ENCODE measurements at places on chromosomes 1 and 21.

DNA sequence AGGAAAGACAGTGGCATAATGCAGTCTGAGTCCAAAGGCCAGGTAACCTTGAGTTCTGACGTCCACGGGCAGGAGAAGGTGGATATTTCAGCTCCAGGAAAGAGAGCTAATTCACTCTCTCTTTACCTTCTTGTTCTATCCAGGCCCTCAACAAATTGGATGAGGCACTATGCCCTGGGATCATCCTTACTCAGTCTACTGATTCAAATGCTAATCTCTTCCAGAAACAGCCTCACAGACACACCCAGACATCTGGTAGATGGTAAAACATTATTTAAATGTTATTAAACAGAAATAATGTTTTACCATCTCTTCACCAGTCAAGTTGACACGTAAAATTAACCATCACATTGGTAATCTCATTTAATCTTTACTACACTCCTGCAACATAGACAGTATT is 73.0 kb downstream of the RBM11 start:
- DNase-seq, result no peak

DNA sequence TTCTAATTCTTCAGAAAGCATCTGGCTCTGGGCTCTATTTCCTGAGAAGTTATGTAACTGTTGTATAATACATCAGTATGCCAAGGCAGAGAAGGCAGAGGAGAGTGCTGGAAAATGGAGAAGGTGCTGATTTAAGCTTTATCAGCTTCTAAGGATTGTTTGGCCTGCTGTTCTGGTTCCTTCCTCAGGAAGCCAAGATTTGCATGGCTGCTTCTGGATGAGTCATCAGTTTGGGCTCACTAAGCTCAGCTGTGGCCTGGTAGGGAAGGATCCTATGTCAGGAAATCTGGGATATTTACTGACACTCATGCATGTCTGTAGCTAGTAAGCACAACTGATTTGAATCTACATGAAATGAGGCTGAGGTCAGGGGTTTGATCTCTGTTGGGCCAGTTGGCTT is 73.2 kb upstream of the ADGRL4 start:
- DNase-seq, result no peak

DNA sequence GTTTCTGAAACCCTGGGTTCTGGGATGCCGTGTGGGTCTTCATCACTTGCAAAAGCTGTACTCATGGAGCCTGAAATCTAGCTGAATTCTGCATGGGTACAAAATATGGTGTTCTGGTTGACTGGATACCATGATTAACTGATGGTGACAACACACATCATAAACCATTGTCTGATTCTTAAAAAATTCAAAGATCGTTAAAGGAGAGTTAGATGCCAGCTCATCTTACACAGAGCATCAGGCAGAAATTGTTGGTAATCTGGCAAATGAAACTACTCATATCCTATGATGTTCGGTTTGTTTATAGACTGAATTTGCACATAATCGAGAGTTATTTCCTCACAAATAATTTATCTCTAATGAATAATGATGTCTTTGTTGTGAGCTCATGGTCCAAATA is 218.1 kb upstream of the PKN2 start:
- no peak for DNase-seq

GRCh38 chr1:26218906-26219494 is 15.0 kb upstream of the CEP85 start:
- no peak for DNase-seq

DNA sequence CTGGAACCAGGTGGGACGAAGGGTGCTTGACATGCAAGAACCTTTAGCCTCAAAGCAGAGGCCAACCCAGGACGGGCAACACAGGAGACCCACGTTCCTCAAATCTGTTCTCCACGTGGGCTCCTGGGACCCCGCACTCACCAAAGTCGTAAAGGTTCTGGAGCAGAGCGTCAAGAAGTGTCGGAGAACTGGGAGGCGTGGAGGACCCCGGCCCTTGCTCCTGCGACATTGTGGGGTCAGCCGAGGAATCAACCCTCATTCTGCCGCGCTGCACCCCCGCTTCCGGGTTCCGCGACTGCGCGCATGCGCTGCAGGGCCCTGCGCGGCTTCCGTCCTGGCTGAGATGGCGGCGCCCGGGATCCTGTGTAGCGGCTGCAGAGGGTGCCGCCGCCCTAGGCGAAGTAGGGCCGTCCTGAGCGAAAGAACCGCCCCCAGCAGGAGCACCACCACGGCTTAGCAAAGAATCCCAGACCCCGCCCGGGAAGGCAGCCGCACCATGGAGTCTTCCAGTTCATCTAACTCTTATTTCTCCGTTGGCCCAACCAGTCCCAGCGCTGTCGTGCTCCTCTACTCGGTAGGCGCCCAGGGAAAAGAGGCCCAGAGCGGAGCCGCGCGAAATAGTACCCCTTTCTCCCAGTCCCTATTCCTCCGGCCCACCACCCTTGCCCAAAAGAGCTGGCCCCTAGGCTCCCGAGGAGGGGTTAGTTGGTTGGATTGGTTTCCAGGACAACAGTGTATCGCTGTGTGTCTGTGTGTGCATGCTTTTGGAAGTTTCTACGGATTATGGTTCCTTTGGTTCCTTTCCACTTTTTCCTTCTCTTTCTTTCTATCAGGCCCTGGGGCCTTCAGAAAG is at the start of gene GNPAT:
GNPAT (plus strand) TSS at position 330 of the 853 bp plus-strand sequence; CDS start at position 497, 167 bp downstream.
- peak; percentile 85 for DNase-seq

GRCh38 chr1:66305927-66306326 is 228.0 kb upstream of the SGIP1 start:
- DNase-seq, result no peak

Measured in stimulated activated CD8-positive, alpha-beta memory T cell treated with anti-CD3 and anti-CD28 coated beads, Interleukin-4, amount 100 ng/mL, for 24 hours (primary cell).